ENCODE measurements at places on chromosomes 5 and 9. TPM values are rescaled to one million over a fixed set of nuclear protein-coding genes. Genes with fewer than 3 reads are reported as not detected.
A peak's percentile ranks its signal among the peaks of the same experiment; 100 is the strongest.

- no peak for DNase-seq
Measured at GRCh38 chr9:116726602-116727001, 39.5 kb downstream of the TRIM32 start.

GRCh38 chr5:74421377-74421776 lies 219.2 kb downstream of the ENC1 start:
- no peak for DNase-seq

- no peak for DNase-seq
Measured at GRCh38 chr5:128355961-128356360, 182.1 kb downstream of the FBN2 start.

The NTNG2 gene
- total RNA-seq: 6.6 TPM

DNA sequence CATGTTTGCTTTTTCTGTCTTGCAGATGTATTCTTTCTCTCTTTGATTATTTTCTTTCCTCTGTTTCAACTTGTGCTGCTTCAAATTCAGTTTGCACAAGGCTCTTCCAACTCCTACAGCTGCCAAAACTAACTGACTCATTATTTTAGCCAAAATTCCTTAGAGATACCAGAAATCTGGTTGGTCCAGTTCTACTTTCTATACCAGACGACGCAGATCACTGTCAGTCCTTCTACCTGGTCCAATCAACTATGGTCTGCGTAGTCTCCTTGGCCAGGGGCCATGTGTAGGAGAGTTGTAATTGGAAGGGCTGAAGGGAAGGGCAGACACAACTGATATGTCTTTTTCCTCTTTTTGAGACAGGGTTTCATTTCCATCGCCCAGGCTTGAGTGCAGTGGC lies 51.9 kb upstream of the JAK2 start:
- DNase-seq: no peak

The LCN12 gene
- total RNA-seq: 1.9 TPM

- DNase-seq: peak; percentile 92
Measured at GRCh38 chr9:133112663-133113026, 8.4 kb downstream of the RALGDS start.

DNA sequence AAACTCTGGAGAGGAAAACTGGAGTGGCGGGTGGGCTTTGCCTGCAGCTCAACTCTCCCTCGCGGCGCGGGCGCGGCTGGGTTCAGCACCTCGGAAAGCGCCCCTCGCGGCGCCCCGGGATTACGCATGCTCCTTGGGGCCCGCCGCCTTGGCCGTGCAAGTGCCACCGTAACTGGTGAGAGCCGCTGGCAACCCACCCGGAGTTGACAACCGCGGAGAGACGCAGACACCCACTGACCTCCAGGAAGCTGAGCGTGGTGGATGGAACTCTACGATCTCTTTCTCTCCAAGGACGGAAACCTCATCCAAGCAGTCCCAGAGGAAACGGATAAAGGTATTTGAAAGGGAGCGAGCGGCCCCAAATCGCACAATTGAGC lies 194 bp upstream of the RXFP3 start:
- peak; percentile 44 for DNase-seq

DNA sequence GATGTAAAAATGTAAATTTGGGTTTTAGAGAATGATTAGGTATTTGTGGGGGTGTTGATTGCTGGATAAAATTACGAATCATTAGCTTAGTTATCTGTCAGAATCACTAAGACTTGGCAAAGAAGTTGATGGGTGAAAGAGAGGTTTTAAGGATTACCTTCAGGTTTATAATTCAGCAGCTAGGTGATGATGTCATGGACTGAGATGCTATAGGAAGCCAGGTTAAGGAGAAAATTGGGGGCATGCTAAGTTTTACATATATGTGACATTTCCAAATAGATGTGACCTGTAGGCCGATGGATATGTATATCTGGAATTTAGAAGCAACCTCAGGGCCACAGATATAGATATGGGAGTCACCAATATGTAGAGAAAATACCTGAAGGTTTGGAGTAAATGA lies 228.0 kb downstream of the FER start:
- no peak for DNase-seq

The ADAMTSL1 gene
- not detected for total RNA-seq

- DNase-seq: peak; percentile 49
Measured at GRCh38 chr5:75524071-75524470, 12.4 kb downstream of the POLK start.

The FOXD4L3 gene
- 0.22 TPM for total RNA-seq

- DNase-seq: no peak
Measured at GRCh38 chr5:122384739-122385235, 72.8 kb downstream of the SNCAIP start.

The ZNG1F gene
- 16.7 TPM for total RNA-seq

GRCh38 chr9:96450613-96451528 lies 902 bp downstream of the HABP4 start:
- DNase-seq: peak; percentile 51

The DDX4 gene
- total RNA-seq: not detected

The DMGDH gene
- total RNA-seq: 0.87 TPM

The ABHD17B gene
- total RNA-seq: 24.3 TPM

DNA sequence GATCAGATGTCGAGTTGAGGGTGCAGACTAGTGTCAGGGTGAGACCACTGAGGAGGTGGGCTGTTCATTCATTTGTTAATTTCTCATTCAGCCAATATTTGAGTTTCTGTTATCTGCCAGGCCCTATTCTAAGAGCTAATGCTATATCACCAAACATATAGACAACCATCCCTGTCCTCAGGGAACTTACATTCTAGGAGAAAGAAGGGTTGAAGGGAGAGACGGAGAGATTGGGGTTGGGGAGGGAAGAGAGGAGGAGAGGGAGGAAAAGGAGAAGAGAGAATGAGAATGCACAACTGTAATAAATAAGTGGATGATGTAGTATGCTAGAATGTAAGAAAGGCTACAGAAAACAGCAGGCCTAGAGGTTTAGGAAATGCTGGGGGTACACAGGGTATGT lies 129.9 kb upstream of the PITX1 start:
- no peak for DNase-seq

The SH3TC2 gene
- not detected for total RNA-seq

The TMC1 gene
- not detected for total RNA-seq

The AMBP gene
- not detected for total RNA-seq

DNA sequence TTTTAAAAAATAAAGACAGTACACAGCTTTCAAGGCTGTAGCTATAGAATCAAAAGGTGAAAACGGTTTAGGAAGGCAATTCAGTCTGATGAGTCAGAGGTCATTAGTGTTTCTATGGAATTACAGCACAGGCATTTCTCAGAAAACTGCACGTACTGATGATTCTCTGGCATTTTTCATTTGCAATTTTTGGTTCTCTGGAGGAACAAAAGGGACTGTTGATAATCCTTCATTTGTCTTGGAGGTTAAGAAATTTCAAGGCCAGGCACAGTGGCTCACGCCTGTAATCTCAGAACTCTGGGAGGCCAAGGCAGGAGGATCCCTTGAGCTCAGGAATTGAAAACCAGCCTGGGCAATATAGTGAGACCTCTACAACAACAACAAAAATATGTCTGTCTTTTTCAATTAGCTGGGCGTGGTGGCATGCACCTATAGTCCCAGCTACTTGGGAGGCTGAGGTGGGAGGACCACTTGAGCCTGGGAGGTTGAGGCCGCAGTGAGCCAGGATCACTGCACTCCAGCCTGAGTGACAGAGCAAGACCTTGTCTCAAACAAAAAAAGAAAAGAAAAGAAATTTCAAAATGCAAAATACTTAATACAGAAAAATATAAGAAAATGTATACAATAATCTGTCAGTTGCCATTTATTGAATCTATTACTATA lies 27.3 kb downstream of the NR6A1 start:
- no peak for DNase-seq

GRCh38 chr9:36037549-36038122 lies 923 bp downstream of the RECK start:
- no peak for DNase-seq

DNA sequence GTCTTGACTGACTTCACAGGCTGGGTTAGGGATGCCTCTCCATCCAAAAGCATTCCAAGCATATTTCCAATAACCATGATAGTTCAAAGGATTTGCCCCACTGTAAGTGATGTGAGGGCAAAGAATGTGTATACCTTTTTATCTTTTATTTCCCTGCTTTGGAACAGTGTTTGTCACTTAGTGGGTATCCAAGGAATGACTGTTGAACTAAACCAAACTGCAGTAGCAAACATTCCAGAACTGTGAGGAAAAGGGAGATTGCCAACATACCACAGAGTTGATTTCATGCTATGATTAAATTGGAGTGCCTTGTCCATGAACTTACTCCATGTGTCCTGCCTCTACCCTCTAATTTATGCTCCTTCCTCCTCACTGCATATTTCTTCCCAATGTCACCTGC lies 400.0 kb downstream of the KIAA0825 start:
- no peak for DNase-seq

DNA sequence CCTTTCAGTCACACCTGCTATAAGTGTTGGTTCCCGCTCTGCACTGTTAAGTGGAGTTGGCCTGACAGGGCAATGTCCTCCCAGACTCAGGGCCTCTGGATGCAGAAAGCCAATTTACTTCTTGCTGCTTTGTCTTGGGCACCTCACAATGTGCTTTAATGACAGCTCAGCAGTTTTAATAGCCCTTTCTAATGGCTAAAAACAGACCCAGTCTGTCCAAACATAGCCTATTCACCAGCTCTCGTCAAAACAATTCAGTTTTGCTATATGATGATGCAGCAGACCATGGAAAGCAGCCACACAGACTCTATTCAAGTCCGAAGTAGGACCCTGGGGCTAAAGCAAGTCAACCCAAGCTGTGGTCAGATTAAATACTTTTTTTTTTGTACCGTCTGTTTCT lies 529.1 kb upstream of the SEMA6A start:
- DNase-seq: no peak

The LRRTM2 gene
- not detected for total RNA-seq

- DNase-seq: peak; percentile 54
Measured at GRCh38 chr5:141681695-141682641, at the start of gene ARAP3. Gene ARAP3, minus strand, starts transcription at chr5:141682230. Its CDS starts 1,744 bp downstream, at chr5:141680486.

GRCh38 chr5:66454186-66455078 lies 141.8 kb upstream of the MAST4 start:
- DNase-seq: no peak

GRCh38 chr9:79962836-79963235 lies 391.1 kb downstream of the TLE4 start:
- no peak for DNase-seq
